Activated T-cell treated with anti-CD3 and anti-CD28 coated beads, Interleukin-2, amount 50 U/mL, for 24 hours (primary cell): ENCODE measurements at places on chromosomes 7 and 10.

- H3K27ac ChIP-seq, result no peak overlapping the region
- no peak for DNase-seq
- no peaks in the 10 kb centered on the region for H3K36me3 ChIP-seq
- H3K27me3 ChIP-seq, result peaks cover 10% of the 10 kb centered on the region
- no peak overlapping the region for H3K4me3 ChIP-seq
Observed at GRCh38 chr7:226281-226895, 34.0 kb downstream of the FAM20C start.

- no peak overlapping the region for H3K4me3 ChIP-seq
- H3K27me3 ChIP-seq, result no peaks in the 10 kb centered on the region
- H3K36me3 ChIP-seq, result peaks cover 21% of the 10 kb centered on the region
Observed at GRCh38 chr7:45114926-45115325, 3.4 kb upstream of the TBRG4 start.

DNA sequence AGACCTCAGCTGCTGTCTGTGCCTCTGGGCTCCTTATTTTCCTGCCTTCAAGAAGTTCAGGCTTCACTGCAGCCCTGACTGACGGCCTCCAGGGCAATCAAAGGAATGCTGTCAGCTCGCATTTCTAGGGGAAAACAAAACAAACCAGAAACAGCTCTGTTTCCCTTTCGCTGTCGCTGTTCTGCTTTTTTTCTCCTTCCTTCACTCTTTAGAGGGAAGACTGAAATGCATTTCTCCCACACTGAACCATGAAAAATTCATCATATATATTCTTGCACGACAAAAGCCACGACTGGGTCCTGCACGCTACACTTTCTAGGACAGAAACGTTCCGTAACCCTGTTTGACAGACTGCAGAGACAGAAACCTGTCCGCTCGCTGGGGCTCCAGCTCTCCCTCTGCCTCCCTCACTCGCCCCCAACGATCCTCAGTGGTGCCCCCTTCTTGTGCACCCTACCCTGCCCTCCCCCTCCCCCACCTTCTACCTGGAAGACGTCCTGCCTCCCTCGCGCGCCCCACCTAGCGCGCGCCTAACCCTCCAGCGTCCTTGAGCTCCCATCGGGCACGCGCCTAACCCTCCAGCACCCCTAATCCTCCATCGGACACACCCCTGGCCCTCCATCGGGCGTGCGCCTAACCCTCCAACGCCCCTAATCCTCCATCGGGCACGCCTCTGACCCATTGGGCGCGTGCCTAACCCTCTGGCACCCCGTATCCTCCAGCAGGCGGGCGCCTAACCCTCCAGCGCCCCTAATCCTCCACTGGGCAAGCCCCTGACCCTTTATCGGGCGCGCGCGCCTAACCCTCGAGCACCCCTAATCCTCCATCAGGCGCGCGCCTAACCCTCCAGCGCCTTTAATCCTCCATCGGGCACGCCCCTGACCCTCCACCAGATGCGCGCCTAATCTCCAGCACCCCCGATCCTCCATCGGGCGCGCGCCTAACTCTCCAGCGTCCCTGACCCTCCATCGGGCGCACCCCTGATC lies 37.1 kb downstream of the SVOPL start:
- no peak overlapping the region for H3K27ac ChIP-seq
- H3K4me1 ChIP-seq, result peaks cover 22% of the 10 kb centered on the region
- peak overlapping the region; percentile 63 for H3K4me3 ChIP-seq
- H3K36me3 ChIP-seq, result no peaks in the 10 kb centered on the region

DNA sequence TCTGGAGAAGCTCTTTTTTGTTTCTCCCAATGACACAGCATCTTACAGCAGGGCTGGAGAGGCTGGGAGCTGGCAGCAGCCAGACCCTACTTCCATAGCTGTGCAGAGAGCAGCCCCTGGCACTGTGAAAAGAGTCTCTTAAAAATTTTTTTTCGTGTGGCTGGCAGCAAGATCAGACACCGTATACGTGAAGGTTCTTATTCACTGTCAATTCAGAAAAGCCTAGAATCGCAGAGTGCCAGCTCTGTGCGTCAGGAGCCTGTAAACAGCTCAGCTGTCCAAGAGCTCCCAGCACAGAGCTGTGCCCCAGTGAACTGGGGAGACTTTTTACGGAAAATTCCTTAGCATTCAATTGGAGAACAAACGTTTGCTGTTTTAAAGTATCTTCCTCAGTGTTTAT lies 6.5 kb downstream of the BAG3 start:
- DNase-seq, result no peak
- peak overlapping the region; percentile 94 for H3K27ac ChIP-seq
- peaks cover 88% of the 10 kb centered on the region for H3K4me1 ChIP-seq
- H3K4me3 ChIP-seq, result no peak overlapping the region
- H3K27me3 ChIP-seq, result no peaks in the 10 kb centered on the region

- no peaks in the 10 kb centered on the region for H3K36me3 ChIP-seq
- H3K4me3 ChIP-seq, result no peak overlapping the region
- H3K27me3 ChIP-seq, result no peaks in the 10 kb centered on the region
- no peak overlapping the region for H3K27ac ChIP-seq
- no peak for DNase-seq
Observed at GRCh38 chr7:119640861-119641260, 632.1 kb upstream of the KCND2 start.

DNA sequence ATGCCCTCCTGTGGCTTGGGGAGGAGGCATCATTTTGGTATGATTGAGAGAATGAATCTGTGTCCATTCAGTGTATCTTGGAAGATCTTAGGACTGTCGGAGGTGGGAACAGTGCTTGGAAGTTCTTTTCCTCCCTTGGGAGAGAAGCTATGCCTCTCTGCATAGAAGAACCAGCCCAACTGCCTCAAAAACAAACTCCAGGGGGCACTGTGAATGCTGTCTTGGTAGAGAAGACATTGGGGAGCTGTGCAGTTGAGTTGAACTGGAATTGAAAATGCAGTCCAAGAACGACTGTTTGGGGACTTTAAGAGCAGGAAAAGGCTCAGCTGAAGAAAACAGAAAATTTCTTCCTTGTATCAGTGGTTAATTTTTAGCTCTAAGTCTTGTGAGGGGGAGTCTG lies 4.9 kb upstream of the GJD4 start:
- H3K27me3 ChIP-seq, result peaks cover 42% of the 10 kb centered on the region
- no peak overlapping the region for H3K27ac ChIP-seq
- H3K4me1 ChIP-seq, result no peaks in the 10 kb centered on the region
- no peaks in the 10 kb centered on the region for H3K36me3 ChIP-seq

- peak; percentile 41 for DNase-seq
- no peaks in the 10 kb centered on the region for H3K36me3 ChIP-seq
- peak within 1 kb of the TSS; percentile 56 for H3K4me3 ChIP-seq
- H3K4me1 ChIP-seq, result peaks cover 44% of the 10 kb centered on the region
- H3K27ac ChIP-seq, result no peak within 1 kb of the TSS
- H3K27me3 ChIP-seq, result peaks cover 95% of the 10 kb centered on the region
Observed at GRCh38 chr10:26216585-26217395, at the start of gene GAD2. GAD2 (plus strand) TSS chr10:26216774; CDS start chr10:26216810, 36 bp downstream.

GRCh38 chr7:122626785-122627184 lies 72.1 kb downstream of the RNF133 start:
- no peak for DNase-seq
- H3K27me3 ChIP-seq, result no peaks in the 10 kb centered on the region
- no peak overlapping the region for H3K27ac ChIP-seq

DNA sequence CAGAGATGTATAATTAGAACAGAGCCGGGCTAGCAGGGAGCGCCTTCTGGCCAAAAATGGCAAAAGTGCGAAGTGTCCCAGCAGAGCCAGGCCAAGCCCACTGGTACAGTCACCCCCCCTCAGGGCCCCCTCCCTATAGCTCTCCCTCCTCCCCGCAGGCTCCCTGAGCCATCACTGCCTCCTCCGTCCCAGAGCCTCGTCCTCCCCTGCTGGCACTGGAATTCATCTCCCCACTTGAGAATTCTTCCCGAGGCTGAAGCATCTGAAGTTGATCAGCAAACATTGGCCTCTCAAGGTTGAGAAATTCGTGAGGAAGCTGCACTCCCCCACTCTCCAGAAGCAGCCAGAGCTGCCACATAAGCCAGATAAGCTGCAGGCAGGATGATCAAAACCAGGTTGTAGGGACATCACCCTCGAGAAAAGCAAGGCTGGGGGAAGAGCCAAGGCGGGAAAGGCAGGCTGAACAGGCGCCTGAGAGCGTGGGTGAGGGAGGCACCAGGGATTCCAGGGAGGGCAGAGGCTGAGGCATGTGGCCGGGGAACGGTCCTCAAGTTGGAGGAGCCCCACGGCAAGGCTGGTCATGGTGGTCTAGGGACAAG lies 23.4 kb downstream of the CAMK2G start:
- H3K4me1 ChIP-seq, result peaks cover 21% of the 10 kb centered on the region
- DNase-seq, result no peak

- H3K36me3 ChIP-seq, result no peaks in the 10 kb centered on the region
- no peaks in the 10 kb centered on the region for H3K4me1 ChIP-seq
- H3K27me3 ChIP-seq, result no peaks in the 10 kb centered on the region
- H3K27ac ChIP-seq, result no peak overlapping the region
- no peak overlapping the region for H3K4me3 ChIP-seq
Observed at GRCh38 chr7:80902716-80903308, 16.0 kb downstream of the SEMA3C start.
